ENCODE measurements at places on chromosomes 1 and 21. TPM values are rescaled to one million over a fixed set of nuclear protein-coding genes. Genes with fewer than 3 reads are reported as not detected.
A peak's percentile ranks its signal among the peaks of the same experiment; 100 is the strongest.

DNA sequence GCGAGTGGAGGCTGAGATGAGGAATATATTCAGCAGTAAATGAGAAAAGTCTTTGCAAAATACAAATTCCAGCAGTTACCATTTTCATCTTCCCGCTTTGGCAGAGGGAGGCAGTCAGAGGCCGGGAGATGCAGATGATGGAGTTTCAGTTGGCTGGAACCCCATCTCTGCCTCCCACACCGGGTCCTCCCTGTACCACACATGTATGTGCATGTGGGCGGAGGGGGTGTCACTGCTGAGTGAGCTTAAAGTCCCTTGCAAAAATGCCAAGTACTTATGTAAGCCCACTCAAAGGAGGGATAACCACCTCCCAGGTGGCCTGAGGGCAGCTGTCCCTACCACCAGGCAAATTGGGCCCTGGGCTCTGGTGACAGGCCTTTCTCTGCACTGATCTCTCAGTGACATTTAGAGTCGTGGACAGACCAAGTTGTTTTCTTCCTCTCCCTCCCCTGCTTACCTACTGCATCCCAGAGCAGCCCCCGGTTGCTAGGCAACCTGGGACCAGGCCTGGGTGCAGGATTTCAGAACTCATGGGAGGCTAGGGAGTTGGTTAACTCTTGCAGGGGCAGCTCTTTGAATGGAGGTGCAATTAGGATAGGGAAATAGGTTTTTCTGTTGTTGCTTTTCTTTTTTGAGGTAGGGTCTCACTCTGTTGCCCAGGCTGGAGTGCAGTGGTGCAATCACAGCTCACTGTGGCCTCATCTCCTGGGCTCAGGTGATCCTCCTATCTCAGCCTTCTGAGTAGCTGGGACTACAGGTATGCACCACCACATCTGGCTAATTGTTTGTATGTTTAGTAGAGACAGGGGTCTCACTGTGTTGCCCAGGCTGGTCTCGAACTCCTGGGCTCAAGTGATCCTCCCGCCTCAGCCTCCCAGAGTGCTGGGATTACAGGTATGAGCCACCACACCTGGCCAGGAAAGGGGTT, 17.1 kb upstream of the UBXN10 start:
- DNase-seq: no peak

DNA sequence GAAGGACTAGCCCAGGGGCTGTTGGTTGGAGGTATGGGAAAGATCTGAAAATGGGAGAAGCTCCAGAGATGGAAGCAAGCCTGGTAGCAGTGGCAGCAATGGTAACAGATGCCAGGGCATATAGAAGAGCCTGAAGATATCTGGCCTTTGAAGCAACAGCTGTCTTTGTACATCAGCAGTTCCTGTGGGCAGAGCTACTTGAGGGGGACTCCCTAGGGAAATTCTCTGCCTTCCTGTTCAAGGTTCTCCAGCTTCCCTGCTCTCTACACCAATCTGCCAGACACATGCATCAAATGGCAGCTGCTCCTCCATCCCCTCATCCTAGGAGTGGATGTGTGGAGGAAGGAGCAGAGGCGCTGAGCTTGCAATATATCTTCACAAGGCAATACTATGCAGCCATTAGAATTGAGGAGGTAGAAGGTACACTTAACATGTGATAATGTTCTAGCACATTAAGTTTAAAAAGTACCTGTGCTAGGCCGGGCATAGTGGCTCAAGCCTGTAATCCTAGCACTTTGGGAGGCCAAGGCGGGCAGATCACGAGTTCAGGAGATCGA, 2.2 kb downstream of the TMEM35B start:
- DNase-seq: no peak

FMOD gene
- total RNA-seq: not detected

GRCh38 chr1:161824618-161825017, 58.5 kb downstream of the ATF6 start:
- DNase-seq: no peak

DNA sequence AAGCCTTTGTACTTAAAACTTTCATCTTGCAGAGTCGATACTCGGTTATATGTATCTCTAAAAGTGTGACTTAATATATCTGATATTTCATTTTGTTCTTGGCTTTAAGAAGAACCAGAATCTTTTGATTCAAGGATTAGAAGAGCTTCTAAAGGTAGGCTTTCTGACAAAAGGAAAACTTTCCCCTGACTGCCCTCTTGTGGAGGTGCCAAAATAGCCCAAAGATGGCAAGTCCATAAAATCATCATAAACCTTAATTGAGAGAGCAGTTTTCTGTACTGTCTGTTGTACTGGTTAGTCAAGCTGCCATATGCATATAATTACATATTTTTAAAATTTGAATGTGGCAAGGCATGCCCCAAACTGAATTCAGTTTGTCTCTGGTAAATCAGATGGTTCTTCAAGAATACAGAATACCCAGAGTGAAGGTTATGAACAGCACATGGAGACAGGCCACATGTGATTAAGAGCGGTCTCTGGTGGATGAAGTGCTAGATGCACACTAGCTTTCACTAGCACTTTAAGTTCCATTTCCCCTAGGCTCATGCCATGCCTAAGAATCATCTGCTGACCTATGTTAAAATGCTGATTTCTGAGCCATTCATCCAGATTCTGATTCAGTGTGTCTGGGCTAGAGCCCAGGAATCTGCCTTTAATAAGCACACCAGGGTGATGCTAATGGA, 27.7 kb upstream of the ELAVL4 start:
- peak; percentile 10 for DNase-seq

GRCh38 chr1:18569811-18570545, 60.7 kb upstream of the PAX7 start:
- DNase-seq: no peak

- DNase-seq: no peak
These were observed 8.3 kb upstream of the ZNF669 start for GRCh38 chr1:247112479-247112781.

- DNase-seq: peak; percentile 4
These were observed 974.8 kb downstream of the ADGRL2 start for GRCh38 chr1:82775406-82776000.

ANKRD45 gene
- total RNA-seq: not detected

KCNK2 gene
- 0.90 TPM for total RNA-seq

GRCh38 chr1:156069490-156070455, 8.8 kb downstream of the RAB25 start:
- DNase-seq: no peak

DNA sequence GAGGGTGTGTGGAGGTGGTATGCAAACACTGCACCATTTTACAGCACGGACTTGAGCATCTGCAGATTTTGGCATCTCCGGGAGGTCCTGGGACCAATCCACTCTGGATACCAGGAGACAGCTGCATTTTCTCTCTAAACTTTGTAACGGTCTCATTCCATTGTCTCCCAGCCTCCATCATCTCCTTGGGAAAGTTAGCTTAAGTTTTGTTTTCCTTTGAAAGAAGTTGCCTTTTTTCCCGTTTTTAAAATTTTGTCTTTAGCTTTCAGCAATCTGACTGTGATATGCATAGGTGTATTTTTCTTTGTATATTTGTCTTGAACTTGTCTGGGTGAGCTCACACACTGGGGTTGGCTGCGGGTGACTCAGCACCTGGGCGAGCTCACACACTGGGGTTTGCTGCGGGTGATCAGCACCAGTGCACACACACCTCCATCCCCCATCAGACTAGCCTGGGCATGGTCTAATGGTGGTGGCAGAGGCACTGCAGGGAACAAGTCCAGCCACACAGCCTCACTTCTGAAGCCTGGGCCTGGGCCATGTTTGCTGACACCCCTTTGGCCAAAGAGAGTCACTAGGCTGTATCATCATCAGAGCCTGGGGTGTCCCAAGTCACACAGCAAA, 32.1 kb upstream of the COL18A1 start:
- DNase-seq: peak; percentile 41
